ENCODE measurements at places on chromosomes 7 and 10.

DNA sequence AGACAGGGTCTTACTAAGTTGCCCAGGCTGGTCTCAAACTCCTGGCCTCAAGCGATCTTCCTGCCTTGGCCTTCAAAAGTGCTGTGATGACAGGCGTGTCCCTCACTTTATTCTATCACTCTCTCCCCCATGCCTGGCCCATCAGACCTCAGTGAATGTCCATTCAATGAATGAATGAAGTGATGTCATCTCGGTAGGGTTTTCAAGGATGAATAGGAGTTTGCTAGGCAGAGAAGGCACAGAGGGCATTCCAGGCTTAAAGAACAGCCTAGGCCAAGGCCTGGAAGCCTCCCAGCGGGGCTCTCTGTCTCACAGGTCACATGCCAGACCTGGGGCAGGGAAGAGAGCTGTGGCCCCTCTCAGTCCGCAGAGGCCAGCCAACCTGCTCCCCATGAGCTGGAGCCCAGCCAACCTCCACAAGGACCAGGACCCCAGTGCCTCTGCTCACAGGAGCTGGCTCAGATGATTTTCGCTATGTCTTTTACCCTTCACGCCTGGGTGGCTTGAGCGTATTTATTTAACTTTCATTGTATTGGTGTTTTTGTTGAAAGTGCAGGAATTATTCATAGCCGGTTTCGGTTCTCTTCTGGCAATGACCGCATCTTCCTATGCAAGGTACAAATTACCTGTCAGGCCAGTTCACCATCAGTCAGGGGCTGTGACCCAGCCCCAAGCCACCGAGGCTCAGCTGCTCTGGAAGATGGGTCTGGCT is 11.8 kb upstream of the TNRC18 start:
- H3K4me3 ChIP-seq = no peak overlapping the region
- no peak overlapping the region for H3K27ac ChIP-seq
- peaks cover 2% of the 10 kb centered on the region for H3K36me3 ChIP-seq
- H3K27me3 ChIP-seq = peaks cover 17% of the 10 kb centered on the region

- H3K27me3 ChIP-seq = peaks cover 14% of the 10 kb centered on the region
- no peak for DNase-seq
- H3K27ac ChIP-seq = no peak overlapping the region
- no peaks in the 10 kb centered on the region for H3K4me1 ChIP-seq
Measured at GRCh38 chr10:84166620-84167288, 6.8 kb upstream of the GPR15LG start.

- H3K36me3 ChIP-seq = peaks cover 58% of the 10 kb centered on the region
- no peak overlapping the region for H3K4me3 ChIP-seq
- no peaks in the 10 kb centered on the region for H3K4me1 ChIP-seq
- no peak overlapping the region for H3K27ac ChIP-seq
Measured at GRCh38 chr10:7756360-7756992, 31.3 kb downstream of the KIN start.

DNA sequence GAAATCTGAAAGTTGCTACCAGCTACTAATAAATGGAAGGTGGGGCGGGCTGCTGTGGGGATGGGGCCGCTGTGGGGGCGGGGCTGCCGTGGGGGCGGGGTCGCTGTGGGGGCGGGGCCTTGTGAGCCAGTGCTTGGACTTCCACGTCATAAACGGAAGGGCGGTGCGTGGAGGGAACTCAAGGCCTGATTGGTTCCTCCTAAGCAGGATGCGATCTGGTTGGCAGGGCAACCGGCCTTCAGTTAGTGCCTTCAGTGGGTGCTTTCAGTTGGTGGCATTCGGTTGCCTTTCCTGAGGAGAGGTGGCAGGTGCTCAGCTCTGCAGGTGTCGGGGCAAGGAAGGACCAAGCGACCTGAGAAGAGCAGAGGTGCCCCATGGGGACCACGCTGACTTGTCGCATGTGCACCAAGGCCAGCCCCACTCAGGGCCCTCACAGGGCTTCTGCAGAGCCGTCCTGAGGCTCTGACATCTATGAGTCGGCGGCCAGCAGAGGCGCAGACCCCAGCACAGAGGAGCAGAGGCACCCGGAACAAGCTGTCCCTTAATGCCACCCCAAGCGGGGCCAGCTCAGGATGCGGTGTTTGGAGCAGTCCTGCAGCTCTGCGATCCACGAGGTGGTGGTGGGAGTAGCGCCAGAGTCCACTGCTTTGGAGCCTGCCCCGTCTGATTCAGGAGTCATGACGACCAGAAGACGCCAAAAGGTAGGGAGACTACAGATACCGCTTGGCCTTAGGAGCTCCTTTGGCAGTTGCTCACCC is 54.4 kb upstream of the PDSS1 start:
- peaks cover 1% of the 10 kb centered on the region for H3K4me1 ChIP-seq
- H3K27ac ChIP-seq = no peak overlapping the region
- no peaks in the 10 kb centered on the region for H3K36me3 ChIP-seq
- DNase-seq = no peak
- H3K4me3 ChIP-seq = no peak overlapping the region

GRCh38 chr10:31745612-31746376 is 182.8 kb downstream of the ARHGAP12 start:
- peaks cover 22% of the 10 kb centered on the region for H3K4me1 ChIP-seq
- DNase-seq = peak; percentile 64
- no peaks in the 10 kb centered on the region for H3K27me3 ChIP-seq
- H3K36me3 ChIP-seq = peaks cover 3% of the 10 kb centered on the region

DNA sequence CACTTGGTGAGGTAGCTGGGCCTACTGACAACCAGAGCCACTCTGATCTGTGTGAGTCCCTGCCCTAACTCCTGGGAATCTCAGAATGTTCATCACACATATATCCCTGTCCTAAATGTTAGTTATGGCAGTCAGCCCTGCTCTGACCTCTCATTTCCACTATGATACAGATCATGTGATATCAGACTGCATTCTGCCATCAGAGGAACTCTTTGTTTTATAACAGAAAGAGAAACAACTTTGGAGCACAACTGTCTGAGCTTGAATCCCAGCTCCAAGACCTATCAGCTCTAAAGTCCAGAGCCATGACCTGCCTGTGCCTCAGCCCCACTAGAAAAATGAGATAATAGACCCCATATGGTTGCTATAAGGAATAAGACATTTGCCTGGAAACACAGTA is 54.6 kb upstream of the ABCB4 start:
- no peaks in the 10 kb centered on the region for H3K36me3 ChIP-seq
- no peak for DNase-seq
- H3K27me3 ChIP-seq = no peaks in the 10 kb centered on the region
- no peak overlapping the region for H3K27ac ChIP-seq
- H3K4me3 ChIP-seq = no peak overlapping the region
- no peaks in the 10 kb centered on the region for H3K4me1 ChIP-seq

- peak; percentile 10 for DNase-seq
- no peak overlapping the region for H3K4me3 ChIP-seq
- H3K27me3 ChIP-seq = peaks cover 15% of the 10 kb centered on the region
- H3K27ac ChIP-seq = no peak overlapping the region
- peaks cover 6% of the 10 kb centered on the region for H3K4me1 ChIP-seq
Measured at GRCh38 chr10:1364151-1364910, 308.1 kb downstream of the WDR37 start.

DNA sequence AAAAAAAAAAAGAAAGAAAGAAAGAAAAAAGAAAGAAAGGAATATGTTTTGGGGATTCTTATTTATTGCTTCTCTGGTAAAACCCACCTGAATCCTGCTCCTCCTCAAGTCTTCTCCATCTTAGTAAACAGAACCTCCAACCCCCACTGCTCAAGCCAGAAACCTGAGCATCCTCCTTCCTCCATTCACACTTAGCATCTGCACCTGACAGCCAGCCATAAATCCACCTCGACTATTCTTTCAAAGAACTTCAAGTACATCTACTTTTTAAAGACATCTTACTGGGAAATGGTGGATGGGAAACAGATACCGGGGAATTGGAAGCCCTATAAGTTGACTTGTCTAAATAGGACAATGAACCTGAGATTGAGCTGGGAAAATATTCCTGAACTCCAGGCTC is 519.9 kb upstream of the DPP6 start:
- no peaks in the 10 kb centered on the region for H3K36me3 ChIP-seq
- no peaks in the 10 kb centered on the region for H3K4me1 ChIP-seq
- no peak overlapping the region for H3K4me3 ChIP-seq
- no peak for DNase-seq

DNA sequence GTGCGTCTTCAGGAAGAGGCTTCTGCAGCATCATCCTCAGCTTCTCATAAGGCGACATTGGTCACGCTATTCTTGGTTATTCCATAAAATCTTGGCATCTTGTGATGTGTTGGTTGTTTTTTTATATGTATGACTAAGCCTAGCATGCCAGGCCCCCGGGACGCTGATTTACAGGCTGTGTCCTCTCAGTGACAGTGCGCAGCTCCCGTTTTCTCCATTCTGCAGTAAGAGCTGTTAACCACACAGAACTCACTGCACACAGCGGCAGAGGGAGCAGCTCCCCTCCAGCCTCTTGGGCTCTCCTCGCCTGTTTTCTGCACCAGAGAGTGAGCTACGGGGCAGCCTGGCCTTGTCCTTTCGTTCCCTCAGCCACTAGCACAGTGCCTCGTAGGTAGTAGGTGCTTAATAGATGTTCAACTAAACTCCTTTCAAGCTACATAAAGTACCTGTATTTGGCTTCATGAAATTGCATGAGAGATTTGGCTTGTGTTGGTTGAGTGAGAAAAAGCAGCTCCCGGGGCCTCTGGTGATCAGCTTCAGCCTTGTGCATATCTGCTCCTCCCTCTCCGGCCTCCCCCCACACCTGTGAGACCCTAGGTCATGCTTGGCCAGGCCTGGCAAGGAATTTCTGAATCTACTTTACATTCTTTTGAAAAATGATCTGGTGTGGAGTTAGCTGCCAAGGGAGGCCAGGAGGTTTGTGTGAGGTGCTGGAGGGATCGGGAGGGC is 116.2 kb downstream of the WDR37 start:
- H3K27me3 ChIP-seq = no peaks in the 10 kb centered on the region
- no peak overlapping the region for H3K4me3 ChIP-seq
- DNase-seq = no peak
- H3K27ac ChIP-seq = no peak overlapping the region
- no peaks in the 10 kb centered on the region for H3K4me1 ChIP-seq

DNA sequence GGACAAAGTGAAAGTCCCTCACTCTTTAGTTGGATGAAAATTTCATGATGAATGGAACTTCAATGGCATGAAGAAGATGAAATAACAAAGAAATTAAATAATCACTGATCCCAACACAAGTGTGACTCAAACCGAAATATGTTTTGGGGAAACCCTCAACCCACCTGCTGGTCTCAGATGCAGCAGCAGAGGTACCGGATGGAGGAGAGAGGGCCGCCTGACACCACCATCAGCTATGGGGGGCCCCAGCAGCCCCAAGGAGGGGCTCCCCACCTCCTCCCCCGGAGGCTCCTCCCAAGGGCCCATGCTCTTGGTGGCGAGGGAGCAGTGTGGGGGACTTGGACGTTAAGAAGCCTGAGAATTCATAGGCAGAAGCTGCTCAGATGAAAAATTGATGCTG is 137.2 kb upstream of the ADARB2 start:
- H3K4me3 ChIP-seq = no peak overlapping the region
- DNase-seq = no peak
- H3K27me3 ChIP-seq = no peaks in the 10 kb centered on the region

DNA sequence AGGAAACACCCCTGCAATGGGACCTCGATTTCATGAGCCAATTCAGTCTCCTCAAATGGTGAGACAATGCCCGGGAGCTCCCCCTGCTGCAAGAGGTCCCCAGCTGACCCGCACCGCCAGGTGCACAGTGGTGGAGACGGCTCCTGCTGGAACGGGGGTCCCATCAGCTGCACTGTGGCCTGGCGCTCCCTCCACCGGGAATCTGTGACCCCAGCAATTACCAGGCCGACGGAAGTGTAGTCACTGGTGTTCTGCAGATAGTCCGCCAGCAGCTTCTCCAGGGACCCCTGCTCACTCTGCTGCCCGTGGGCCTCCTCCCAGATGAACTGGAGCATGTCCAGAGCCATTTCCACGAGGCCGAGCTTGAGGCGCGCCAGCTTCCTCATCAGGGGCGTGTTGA is 64.9 kb upstream of the NKX6-2 start:
- H3K4me3 ChIP-seq = no peak overlapping the region
- H3K36me3 ChIP-seq = no peaks in the 10 kb centered on the region
- no peak for DNase-seq

GRCh38 chr7:131109011-131109758 is 218.5 kb upstream of the MKLN1 start:
- peaks cover 54% of the 10 kb centered on the region for H3K4me1 ChIP-seq
- peaks cover 60% of the 10 kb centered on the region for H3K36me3 ChIP-seq
- peak overlapping the region; percentile 98 for H3K4me3 ChIP-seq
- no peaks in the 10 kb centered on the region for H3K27me3 ChIP-seq

DNA sequence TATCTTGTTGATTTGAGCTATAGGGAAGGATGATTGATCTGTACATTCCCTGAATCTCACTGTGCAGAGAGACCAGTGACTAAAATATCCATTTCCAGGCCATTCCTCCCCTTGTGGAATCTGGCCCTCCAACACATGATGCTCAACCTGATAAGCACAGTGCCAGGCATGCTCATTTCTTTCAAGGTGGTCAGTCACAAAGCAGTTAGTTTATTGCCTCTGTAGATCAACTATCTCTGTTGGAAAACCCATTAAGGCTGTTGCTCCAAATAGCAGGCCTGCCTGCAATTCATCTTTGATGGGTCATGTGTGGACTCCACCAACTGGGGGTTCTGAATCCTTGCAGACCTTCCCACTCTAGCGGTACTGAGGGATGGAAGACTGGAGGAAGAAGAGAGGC is 168.6 kb upstream of the FOXK1 start:
- no peak overlapping the region for H3K4me3 ChIP-seq
- H3K4me1 ChIP-seq = no peaks in the 10 kb centered on the region
- H3K27me3 ChIP-seq = peaks cover 1% of the 10 kb centered on the region
- no peak for DNase-seq
- no peak overlapping the region for H3K27ac ChIP-seq

- DNase-seq = no peak
- no peaks in the 10 kb centered on the region for H3K36me3 ChIP-seq
- H3K4me3 ChIP-seq = no peak overlapping the region
- H3K27ac ChIP-seq = no peak overlapping the region
Measured at GRCh38 chr10:44424957-44425356, 40.1 kb upstream of the CXCL12 start.

GRCh38 chr7:22252936-22253536 is 103.9 kb downstream of the RAPGEF5 start:
- H3K27me3 ChIP-seq = peaks cover 14% of the 10 kb centered on the region
- no peak for DNase-seq
- H3K27ac ChIP-seq = no peak overlapping the region
- peaks cover 2% of the 10 kb centered on the region for H3K4me1 ChIP-seq
- H3K36me3 ChIP-seq = no peaks in the 10 kb centered on the region

- peak; percentile 35 for DNase-seq
- peaks cover 55% of the 10 kb centered on the region for H3K4me1 ChIP-seq
- H3K27ac ChIP-seq = peak overlapping the region; percentile 71
- H3K36me3 ChIP-seq = peaks cover 22% of the 10 kb centered on the region
- no peaks in the 10 kb centered on the region for H3K27me3 ChIP-seq
Measured at GRCh38 chr10:35335133-35336083, 901 bp upstream of the CCNY start.

DNA sequence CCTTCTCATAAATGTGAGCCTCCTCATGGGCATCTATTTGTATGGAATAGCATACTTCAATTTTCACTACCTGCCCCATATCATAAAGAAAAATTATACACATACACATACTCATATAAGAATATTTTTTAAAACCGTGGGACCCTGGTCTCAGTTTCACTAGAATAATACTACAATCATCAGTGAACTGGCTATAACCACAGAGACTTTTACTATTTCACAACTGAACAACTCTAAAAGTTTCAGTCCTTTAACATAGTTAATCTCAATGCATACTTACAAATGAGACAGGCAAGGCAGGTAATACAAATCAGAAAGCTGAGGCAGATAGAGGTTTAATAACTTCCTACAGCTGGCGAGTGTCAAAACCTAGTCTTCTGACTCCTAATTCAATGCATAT is 83.1 kb downstream of the LRRN3 start:
- no peaks in the 10 kb centered on the region for H3K27me3 ChIP-seq
- H3K36me3 ChIP-seq = no peaks in the 10 kb centered on the region
- H3K27ac ChIP-seq = no peak overlapping the region

- no peaks in the 10 kb centered on the region for H3K4me1 ChIP-seq
- no peak overlapping the region for H3K4me3 ChIP-seq
- H3K27me3 ChIP-seq = peaks cover 8% of the 10 kb centered on the region
- H3K27ac ChIP-seq = no peak overlapping the region
- no peaks in the 10 kb centered on the region for H3K36me3 ChIP-seq
Measured at GRCh38 chr7:3283130-3283704, 17.8 kb upstream of the SDK1 start.
